Globus pallidus (tissue), 1 donor: ENCODE measurements at places on chromosomes 5 and 9.

GRCh38 chr5:93328833-93329232 is 252.2 kb downstream of the NR2F1-AS1 start:
- DNase-seq = no peak

GRCh38 chr5:179219661-179220620 is 125.3 kb downstream of the ADAMTS2 start:
- no peak for DNase-seq

DNA sequence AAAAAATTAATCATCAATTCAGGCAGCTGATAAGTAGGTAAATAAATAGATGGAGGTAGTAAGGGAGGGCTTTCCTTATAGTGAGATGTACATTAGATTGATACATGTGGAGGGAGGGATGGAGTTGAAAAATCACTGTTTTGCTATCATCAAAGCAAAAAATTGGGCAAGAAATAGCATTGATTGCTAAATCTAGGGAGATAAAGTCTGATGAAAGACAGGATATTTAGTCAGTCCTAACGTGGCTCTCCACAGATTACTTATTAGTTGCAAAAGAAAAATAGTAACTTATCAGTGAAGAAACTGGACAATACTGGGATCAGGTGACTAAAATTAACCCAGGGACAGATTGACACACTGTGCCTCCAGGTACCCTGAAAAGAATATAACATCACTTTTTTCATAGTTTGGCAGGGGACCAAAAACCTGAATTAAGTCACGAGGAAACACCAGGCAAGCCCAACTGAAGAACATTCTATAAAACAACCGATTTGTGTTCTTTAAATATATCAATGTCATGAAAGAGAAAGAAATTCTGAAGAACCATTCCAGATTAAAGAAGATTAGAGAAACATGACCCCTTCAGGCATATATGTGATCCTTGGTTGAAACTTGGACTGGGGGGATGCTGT is 27.1 kb upstream of the GOLPH3 start:
- DNase-seq = no peak

GRCh38 chr9:127104581-127105311 is 17.7 kb downstream of the ANGPTL2 start:
- no peak for DNase-seq

GRCh38 chr9:5939530-5939929 is 48.8 kb downstream of the MLANA start:
- peak; percentile 55 for DNase-seq

DNA sequence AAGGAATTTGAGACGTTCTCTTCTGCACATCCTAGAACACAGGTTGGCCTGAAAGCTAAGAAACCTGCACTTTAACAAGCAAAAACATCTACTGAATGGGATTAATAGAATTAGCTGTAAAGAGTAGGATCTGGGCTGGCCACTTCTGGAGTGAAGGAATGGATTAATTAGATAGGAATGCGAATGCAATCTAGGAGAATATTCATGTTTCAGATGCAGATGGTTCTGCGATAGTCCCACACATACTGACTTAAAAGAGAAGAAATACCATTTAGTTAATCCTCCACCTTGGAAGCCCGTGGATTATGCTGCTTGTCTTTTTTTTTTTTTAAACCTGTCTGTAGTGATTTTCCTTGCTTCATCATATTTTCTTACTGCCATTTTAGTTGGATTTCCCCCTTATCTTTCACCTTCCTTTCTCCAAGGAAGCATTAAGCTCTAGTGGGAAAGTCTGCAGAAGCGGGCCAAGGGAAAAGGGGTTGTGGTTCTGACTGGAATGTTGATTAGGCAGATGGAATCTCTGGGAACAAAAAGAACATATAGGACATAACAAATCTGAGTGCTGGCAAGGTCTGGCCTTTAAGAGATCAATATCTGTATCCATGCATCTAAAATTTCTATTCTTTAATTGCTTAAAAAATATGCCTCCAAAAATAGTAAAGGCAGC is 152.4 kb downstream of the ALDH1A1 start:
- no peak for DNase-seq

DNA sequence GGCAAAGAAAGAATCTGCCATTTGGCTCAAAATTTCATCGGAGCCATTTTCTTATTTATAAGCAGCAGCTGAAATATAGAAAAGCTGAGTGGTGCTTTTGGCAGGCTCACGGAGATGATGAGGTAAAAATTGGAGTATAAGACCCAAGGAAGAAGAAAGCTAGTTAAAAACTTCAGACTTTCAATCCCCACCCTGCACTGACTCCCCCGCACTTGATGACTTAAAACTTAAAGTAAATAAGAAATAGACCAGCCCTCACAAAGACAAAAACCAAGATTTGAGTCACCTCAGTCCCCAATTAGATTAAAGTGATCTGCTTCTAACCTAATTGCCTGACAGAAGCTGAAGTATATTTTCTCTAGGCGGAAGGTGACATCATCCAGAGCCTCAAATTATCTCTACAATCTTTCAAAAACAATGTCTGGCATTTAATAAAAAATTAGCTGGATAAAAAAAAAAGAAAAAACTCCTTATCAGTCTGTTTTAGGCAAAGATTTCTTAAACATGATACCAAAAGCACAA is 124.0 kb upstream of the PJA2 start:
- DNase-seq = no peak

GRCh38 chr5:17064241-17064640 is 128.2 kb upstream of the MYO10 start:
- no peak for DNase-seq

- no peak for DNase-seq
Observed at GRCh38 chr9:130126721-130127433, 45.3 kb upstream of the NCS1 start.

- DNase-seq = no peak
Observed at GRCh38 chr9:33202018-33202417, 34.9 kb upstream of the B4GALT1 start.

- no peak for DNase-seq
Observed at GRCh38 chr5:78605611-78606010, 43.0 kb downstream of the LHFPL2 start.

DNA sequence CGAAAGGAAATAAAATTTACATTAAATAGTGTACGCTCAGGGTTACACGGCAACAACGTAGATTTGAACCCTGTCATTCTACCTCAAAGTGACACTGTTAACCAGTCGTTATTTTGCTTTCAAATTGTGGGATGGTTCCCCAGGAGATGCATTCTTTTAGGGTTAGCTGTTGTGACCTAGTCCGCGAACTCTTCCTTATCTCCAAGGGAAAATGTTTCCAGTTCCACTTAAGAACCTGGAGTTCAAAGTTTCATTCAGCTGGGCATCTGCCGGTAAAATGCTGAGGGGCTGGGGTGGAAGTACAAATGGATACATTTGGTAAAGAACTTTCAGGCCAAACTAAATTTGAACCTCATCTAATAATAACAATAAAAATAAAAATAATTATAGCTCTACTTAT is 264.6 kb downstream of the NR3C1 start:
- DNase-seq = no peak

GRCh38 chr5:115831163-115831768 is 10.1 kb downstream of the ATG12 start:
- DNase-seq = peak; percentile 39

DNA sequence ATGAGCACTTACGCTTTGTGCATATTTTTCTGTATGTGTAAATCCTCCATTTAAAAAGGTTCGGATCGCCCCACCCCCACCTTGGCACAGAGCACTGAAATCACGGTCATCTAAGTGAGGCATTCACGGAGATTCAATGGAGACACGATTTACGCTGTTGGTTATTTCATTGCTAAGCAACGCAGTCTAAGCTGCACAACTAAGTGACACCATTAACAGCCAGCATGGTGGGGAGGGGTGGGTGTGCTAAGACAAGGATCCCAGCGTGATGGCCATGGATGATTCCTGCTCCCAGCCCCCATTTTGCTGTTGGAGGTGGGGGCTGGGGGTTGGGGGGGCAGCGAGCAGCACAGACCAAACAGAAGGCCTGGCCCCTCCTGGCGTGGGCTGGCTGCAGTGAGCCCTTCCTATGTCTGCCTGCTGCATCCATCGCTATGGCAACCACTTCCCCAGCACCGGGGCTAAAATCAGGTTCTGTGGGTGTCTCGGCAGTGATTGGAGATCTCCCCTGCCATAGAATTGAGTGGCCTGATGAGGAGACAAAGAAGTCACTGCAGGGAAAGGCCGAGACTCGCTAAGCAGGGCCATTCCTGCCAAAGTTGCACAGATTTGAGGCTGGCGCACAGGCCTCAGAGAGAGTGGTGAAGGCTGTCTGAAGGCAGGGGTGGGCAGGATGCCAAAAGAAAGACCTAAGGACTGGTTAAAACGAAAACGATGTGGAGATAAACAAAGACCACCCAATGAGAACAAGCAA is 14.3 kb upstream of the MARCHF6 start:
- DNase-seq = no peak

DNA sequence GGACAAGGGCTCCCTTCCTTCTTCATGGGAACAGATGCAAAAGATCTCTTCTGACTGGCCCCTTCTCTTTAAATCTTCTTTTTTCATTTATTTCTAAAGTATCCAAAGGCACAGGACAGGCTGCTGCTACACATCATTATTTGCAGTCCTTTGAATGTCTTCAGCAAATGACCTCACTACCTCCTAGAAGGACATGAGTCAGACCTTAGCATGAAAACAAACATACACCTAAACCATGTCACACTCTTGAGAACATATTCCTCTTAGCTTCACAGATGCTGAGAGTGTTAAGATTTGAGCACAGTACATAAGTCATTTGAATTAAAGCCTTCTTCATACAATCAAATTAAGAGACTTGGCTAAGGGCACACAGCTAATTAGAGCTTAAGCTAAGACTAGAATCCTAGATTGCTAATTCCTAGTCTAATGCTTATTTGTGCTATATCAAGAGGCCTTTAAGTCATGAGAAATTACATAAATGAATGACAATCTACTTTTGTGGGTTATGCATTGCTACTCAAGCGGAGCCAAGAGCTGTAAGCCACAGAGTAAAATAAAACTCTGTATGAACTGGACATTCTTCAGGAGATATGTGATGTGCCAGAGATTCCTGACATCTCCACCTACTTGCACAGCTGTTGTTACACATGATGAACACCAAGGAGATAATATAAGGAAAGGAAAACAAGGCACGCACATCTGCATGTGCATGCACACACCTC is 109.1 kb upstream of the PTGER4 start:
- no peak for DNase-seq

- DNase-seq = no peak
Observed at GRCh38 chr9:117035546-117035945, 348.4 kb downstream of the TRIM32 start.

DNA sequence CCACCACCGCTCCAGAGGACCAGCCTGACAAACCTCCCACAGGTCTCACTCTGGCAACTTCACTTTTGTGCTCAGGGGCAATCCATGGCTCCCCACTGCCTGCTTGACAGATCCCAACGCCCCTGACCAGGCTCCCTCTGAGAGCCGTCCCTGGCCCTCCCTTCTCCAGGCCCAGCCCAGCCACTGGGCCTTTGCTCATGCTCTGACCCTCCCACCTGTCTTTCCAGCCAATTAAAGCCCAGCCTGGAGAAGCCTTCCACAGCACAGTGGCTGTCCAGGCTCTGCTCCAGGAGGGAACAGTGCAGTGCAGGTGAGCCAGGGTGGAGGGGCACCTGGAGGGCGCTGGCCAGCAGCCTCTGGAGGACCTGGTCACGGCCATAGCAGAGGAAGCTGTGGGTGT is 3.3 kb downstream of the ENTPD2 start:
- no peak for DNase-seq
